GM04504 (cell line): ENCODE measurements at places on chromosomes 16 and 17.
A peak's percentile ranks its signal among the peaks of the same experiment; 100 is the strongest.

- DNase-seq: no peak
Observed at GRCh38 chr17:29126268-29126930, 53.8 kb downstream of the MYO18A start.

- no peak for DNase-seq
Observed at GRCh38 chr17:64270885-64271284, 7.8 kb upstream of the TEX2 start.

DNA sequence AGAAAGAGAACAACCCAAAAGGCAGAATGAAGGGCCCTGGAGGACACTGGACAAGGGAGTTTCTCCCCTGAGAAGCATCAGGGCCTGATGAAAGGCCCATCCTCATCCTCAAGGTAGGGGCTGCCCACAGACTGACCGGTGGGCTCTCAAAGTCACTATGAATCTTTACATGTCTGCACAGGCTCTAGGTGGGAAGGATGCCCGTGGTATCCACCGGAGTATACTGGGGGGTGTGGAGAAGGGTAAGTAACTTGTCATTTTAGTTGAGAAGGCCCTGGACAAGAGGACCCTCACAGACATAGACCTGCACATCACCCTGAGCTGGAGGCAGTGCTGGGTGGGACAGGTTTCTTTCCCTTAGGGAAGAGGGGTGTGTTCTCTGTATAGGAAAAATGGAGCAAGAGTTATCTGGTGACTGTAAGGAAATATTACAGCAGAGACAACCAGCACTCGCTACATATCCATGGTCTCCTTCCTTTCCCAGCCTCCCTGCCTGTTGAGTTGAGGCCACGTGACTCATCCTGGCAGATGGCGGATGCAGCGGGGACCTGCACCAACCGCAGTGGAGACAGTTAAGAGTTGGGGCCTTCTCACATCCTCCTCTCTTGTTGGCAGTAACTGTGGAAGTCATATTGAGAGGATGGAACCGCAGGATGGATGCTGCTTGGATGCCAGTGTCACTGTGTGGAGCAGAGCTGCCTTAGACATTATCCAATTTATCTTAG lies 45.6 kb upstream of the KCNJ12 start:
- no peak for DNase-seq

DNA sequence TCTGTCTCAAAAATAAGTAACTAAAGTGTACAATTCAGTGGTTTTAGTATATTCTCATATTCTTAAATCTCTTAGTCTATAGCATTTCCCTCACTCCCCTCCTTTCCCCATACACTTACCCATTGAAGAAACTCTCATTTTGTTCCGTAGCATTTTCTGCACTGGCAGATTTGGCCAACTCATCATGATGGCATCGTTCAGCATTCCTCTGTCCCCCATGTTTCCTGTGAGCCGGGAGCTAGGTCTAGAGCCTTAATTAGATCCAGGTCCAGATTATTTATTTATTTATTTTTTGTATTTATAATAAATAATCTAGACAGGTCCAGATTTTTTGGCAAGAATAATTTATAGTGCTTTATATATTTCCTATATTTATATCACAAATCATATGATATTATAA lies 31.0 kb downstream of the HEATR3 start:
- peak; percentile 60 for DNase-seq

- no peak for DNase-seq
Observed at GRCh38 chr16:72313903-72314302, 141.9 kb upstream of the PMFBP1 start.

- DNase-seq: no peak
Observed at GRCh38 chr17:83057397-83057761, 22.0 kb upstream of the METRNL start.

GRCh38 chr17:53344778-53345177 lies 477.9 kb upstream of the KIF2B start:
- no peak for DNase-seq

- DNase-seq: peak; percentile 68
Observed at GRCh38 chr17:37465069-37465616, 24.5 kb upstream of the DUSP14 start.

DNA sequence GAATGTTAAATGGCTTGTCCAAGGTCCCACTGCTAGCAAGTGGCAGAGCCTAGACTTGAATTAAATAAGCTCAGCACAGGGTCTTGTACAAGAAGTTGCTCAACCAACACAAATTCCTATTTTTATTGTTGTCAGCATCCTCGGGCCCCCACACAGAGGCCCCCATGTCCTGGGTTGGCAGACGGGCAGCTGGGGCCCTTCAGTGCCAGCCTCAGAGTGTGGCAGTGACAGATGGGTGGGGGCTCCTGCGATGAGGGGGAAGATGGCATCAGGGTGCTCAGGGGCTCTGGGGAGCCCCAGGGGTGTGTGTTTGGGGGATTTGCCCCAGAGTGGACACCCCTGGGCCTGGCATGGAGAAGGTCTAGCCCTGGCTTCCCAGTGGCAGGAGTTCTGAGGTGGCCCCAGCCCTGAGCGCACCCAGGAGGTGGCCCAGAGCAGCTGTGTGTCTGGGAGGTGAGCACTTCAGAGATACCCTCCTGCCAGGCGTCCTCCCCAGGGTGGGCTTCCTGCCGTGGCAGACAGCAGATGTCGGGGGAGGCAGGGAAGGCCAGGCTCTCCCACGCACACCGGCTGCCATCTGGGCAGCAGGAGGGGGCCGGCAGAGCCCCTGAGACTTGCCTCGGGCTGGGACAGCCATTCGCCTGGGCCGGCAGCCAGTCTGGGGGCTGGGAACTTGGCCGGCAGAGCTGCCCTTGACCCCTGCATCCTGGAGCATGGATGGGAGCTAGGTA lies 150.8 kb downstream of the C16orf78 start:
- no peak for DNase-seq

DNA sequence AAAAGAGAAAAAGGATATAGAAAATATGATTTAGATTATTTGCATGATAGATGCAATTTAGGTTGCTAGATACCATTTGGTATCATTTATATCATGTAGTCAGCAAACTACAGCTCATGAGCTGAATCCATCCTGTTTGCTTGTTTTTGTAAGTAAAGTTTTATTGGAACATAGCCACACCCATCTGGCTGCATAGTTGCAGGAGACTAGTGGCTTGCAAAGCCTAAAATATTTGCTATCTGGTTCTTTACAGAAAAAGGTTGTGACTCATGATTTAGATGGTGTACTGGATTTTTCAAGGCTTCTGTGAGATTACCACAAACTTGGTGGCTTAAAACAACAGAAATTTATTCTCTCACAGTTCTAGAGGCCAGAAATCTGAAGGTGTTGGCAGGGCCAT lies 49.9 kb downstream of the MAP2K4 start:
- peak; percentile 25 for DNase-seq

DNA sequence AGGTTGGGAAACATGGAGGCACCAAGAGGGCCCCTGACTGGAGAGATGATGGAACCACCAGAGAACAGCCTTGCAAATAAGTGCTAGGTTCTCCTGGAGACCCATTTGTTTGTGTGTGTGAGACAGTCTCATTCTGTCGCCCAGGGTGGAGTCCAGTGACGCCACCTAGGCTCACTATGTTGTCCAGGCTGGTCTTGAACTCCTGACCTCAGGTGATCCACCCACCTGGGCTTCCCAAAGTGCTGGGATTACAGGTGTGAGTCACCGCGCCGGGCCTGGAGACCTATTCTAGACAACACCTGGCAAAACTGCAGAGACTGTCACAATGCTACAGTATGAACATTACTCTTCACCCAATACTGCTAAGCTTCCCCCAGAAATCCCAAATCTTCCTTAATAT lies 1.5 kb downstream of the NPLOC4 start:
- DNase-seq: no peak

GRCh38 chr17:57991537-57991936 lies 3.5 kb upstream of the VEZF1 start:
- no peak for DNase-seq

GRCh38 chr16:89334988-89335802 lies 117.7 kb downstream of the ZNF778 start:
- no peak for DNase-seq

DNA sequence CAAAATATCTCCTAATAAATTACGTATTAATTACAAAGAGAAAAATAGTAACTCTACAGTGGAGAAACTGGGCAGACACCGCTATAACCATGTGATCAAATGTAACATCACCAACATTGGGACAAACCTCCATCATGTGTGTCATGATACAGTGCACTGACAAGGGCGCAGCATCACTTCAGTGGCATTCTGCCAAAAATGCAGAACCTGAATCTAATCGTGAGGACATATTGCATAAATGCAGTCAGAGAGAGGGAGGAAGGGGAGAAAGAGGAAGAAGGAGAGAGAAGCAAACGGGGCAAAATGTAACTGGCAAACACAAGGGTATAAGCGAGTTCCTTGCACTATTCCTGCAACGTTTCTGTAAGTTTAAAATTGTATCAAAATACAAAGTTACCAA lies 74.2 kb upstream of the MARCHF10 start:
- DNase-seq: no peak

GRCh38 chr16:87729266-87729954 lies 36.4 kb downstream of the KLHDC4 start:
- no peak for DNase-seq

DNA sequence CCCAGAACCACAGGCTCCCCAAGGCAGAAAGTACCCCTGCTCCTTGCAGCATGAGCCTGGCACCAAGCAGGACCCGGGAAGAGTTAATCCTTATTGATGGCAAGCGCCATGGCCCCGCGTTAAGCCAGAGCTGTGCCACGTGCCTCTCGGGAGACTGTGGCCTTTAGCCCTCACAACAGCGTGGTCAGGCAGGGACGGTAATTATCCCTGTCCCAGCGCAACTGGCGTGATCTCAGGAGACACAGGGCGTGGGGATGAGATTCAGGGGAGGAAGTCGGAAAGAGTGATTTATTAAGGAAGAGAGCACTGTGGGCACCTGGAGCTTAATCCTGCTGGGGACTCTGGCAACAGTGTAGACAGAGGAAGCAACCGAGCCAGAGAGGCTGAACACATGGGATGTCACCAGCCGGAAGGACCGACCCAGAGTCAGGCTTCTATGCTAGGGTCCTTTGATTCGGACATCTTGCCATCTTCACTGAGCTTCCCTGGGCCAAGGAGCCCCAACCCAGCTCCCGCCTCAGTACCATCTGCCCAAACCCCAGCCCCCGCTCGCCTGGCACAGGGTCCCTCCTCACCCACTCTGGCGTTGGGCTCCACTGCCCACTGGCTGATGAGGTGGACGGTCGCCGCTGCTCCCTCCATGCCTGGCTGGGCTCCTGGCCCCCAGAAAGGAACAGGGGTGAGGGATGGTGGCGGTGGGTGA lies 16.9 kb downstream of the OTOP3 start:
- no peak for DNase-seq

DNA sequence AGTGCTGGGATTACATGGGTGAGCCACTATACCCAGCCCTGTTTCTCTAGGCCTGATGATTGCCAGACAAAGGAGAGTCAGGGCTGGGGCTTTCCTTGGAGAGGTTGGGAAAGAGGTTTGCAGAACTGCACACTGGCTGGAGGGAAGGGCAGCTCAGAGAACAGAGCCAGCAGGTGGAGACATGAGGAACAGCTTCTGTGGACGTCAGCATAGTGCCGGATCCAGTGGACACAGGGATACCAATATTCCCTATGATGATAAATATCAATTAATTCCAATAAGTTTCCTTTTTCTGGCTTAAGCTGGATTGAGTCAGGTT lies 43.2 kb upstream of the SCNN1B start:
- no peak for DNase-seq

DNA sequence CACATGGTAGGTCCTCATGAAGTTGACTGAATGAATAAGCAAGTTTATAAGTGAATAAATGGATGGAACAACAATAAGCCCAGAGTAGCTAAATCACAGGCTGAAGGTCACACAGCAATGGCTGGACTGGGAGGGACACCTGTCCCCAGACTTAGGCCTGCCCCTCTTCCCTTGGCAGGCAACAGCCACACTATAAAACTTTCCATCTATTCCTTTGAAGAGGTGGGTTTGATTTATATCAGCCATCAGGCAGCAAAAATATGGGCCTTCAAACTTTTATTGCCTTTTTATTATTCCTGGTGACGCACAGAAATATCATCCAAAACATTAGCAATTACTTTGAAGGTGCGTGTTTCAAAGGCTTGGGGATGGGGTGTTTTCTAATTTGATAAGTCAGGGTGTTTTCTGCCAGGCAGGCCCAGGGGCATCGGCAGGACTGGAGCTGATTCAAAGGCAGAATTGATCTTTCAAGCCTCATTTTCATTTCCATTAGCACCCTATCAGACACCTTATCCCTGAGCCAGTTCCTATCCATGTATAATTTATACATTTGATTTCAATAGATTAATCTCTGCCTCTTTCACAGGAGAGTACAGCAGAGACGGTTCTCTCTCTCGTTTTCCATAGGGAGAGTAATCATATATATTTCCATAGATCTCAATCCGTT lies 67.2 kb upstream of the LYRM9 start:
- DNase-seq: no peak

- no peak for DNase-seq
Observed at GRCh38 chr17:42178817-42179216, 2.1 kb downstream of the KCNH4 start.

DNA sequence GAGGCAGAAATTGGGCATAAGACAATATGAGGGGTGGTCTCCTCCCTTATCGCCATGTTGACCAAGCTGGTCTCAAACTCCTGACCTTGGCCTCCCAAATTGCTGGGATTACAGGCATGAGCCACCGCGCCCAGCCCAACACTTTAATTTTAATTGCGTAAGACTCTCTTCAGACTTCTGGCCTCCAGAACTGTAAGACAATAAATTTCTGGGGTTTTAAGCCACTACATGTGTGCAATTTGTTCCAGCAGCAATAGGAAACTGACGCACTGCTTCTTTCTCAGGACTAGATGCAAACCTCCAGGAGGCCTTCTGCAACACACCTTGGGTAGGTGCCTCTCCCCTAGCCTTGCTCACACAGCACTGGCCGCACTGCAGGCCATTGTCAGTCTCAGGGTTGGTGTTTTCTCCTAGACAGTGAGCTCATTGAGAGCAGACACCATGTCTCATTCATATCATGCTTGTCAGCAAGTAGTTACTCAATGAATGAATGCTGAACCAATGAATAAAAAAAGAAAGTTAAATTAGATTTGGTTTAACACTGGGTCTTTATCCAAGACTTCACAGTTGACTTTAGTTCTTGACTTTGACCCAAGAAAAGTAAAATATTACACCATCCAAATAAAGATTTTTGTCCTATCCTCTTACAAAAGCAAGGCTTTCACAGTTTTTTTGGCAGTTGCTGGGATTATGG lies 5.5 kb upstream of the ACSF2 start:
- peak; percentile 42 for DNase-seq

DNA sequence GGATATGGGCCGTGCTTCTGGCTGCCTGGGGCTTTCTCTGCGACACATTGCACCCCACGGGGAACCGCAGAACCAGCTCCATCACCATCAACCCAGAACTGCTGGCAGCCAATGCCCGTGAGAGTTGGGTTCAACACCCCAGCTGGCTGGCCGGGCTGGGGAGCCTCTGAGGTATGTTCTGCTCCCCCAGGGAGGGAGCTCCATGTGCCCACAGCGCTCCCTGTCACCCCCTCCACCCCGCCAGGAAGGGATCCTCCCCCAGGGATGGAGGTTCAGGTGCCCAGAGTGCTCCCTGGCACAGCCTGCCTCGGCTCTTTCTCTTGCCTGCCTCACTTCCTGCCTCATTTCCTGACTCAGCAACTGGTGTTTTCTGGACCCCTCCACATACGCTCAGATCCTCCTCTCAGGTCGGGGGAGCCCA lies 24.2 kb upstream of the MPRIP start:
- DNase-seq: no peak
